ENCODE measurements at places on chromosomes 5 and 9.

DNA sequence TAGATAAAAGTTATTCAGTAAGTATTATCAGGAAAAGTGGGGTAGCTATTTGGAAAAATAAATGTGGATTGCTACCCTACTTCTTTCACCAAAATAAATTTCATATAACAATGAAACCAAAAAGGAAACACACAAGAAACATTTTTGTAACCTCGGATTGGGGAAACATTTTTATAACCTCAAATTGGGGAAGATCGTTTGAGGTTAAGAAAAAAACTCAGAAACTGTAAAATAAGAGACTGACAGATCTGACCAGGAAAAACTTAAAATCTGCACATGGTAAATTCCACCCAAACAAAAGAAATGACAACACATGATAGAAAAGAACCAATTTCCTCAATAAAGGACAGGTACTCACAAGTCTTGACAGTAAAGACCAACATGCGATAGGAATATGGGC, 13.5 kb downstream of the EFCAB9 start:
- no peak for DNase-seq

- no peak for DNase-seq
These were observed 141.8 kb downstream of the PRKACG start for GRCh38 chr9:68872026-68872501.

GRCh38 chr5:138775034-138775433, 21.8 kb downstream of the CTNNA1 start:
- DNase-seq = no peak

- DNase-seq = no peak
These were observed 279.0 kb downstream of the AUH start for GRCh38 chr9:91082731-91083130.

DNA sequence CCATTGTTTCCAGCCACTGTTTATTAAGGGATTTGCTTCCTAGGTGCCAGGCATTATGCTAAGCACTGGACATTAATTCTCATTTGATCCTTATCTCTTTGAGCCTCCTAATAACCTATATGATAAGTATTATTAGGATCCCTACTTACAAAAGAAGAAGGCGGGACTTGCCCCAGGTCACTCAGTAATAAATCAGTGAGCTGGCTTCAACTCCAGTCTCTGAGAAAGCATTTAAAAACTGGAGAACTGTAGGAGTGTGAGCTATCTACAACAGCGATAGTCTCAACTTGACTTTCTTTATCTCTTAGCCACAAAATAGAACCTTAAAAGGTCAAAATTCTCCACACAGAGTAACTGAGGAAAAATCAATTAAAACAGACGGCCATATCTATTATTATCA, 155.0 kb downstream of the GNAQ start:
- DNase-seq = no peak

- no peak for DNase-seq
These were observed 19.0 kb downstream of the GLRX start for GRCh38 chr5:95803271-95804148.

DNA sequence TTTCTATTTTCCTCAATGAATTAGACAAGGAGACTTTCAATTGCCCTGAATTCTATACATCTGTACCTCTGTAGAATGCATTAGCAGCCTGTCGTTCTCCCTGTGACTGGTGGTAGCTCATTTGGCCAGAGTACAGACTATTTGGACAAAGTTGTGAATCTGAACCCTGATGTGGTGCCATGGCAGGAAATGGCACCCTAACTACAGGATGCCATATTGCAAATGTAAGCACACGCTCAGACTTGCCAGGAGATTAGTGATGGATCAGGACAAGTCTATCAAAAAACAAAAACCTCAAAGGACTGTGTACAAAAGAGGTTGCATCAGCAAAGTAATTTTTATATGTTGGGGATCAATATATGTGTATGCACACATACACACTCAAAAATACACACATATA, 58.3 kb downstream of the SVEP1 start:
- DNase-seq = no peak

DNA sequence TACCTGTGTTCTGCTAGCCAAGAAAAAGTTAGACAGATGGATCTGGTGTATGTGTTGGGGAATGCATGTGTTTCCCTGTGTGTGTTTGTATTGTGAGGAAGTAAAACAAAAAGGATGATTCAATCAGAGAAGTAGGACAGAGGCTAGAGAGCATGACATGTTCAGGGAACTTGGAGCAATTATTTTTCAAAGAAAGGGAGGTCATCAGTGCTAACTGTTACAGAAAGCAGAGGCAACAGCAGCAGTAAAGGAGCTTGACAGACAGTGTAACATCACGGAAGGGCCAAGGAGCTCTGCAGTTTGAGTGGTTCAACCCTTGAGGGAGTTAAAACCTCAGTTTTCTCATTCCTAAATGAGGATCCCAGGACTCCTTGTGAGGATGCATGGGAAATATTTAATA, 13.2 kb downstream of the SPINK1 start:
- no peak for DNase-seq

DNA sequence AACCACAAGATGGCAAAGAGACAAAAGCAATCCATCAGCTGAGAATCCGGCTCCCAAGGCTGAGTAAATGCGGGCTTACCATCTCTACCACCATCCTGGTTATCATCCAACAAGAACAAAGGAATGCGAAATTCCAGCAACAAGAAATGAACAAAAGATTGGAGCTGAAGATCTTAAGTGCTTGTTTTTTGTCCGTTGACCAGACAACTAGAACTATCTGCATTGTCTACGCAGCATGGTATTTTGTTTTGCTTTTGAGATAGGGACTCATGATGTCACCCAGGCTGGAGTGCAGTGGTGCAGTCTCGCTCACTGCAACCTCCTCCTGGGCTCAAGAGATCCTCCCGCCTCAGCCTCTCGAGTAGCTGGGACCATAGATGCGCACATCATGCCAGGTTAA, 88.9 kb downstream of the ZNF366 start:
- DNase-seq = no peak

- DNase-seq = no peak
These were observed 6.2 kb downstream of the PCSK1 start for GRCh38 chr5:96426831-96427230.

DNA sequence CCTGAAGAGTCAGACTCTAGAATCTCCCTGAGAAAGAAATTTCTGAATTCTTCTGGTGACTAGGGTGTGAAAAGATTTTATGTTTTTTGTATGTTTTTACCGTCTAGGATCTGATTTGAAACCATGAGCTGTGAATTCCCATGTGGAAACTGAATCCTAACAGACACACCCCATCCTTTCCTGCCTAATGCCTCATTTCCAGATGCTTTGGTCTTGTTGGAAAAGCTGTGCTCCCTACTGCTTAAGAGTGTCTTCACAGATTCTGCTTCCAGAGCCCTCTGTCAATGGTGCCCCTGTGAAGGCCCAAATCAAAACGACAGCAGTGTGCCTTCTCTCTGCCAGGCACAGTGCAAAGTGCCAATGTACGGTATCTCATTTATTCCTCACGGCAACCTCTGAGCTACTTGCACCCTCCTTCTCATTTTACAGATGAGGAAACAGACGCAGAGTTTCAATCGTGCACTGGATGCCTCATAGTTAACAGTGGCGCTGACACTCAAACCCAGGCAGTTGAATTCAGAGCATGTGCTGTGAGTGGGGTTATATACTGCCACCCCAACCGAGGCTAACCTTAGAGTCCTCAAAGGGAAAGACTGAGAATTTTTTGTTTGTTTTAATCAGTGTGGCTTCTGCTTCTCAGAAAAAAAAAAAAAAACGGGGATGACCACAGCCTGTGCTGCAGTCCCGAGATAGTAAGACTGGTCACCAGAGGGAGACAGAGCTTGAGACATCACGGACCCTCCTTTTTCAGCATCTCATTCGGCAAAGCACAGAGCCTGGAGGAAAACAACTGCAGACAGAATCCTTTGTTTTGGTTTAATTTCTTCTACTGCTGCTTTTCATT, 188.4 kb downstream of the SNCAIP start:
- DNase-seq = no peak

DNA sequence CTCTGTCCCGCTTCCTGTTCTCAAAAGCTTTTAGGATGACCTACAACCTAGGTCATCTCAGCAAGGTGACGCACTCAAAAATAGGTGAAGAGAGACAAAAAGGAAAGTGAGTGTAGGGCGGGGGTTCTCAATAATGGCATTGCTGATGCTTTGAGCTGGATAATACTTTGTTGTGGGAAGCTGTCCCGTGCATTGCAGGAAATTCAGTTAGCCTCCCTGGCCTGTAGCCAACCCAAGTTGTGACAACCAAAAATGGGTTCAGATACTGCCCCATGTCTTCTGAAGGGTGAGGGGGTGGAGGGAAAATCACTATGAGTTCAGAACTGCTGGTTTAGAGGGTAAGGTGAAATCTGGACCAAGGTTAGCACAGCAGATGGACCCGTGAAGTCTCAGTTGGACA, 151.4 kb downstream of the MAST4 start:
- no peak for DNase-seq

GRCh38 chr5:78574731-78575161, 73.8 kb downstream of the LHFPL2 start:
- no peak for DNase-seq

DNA sequence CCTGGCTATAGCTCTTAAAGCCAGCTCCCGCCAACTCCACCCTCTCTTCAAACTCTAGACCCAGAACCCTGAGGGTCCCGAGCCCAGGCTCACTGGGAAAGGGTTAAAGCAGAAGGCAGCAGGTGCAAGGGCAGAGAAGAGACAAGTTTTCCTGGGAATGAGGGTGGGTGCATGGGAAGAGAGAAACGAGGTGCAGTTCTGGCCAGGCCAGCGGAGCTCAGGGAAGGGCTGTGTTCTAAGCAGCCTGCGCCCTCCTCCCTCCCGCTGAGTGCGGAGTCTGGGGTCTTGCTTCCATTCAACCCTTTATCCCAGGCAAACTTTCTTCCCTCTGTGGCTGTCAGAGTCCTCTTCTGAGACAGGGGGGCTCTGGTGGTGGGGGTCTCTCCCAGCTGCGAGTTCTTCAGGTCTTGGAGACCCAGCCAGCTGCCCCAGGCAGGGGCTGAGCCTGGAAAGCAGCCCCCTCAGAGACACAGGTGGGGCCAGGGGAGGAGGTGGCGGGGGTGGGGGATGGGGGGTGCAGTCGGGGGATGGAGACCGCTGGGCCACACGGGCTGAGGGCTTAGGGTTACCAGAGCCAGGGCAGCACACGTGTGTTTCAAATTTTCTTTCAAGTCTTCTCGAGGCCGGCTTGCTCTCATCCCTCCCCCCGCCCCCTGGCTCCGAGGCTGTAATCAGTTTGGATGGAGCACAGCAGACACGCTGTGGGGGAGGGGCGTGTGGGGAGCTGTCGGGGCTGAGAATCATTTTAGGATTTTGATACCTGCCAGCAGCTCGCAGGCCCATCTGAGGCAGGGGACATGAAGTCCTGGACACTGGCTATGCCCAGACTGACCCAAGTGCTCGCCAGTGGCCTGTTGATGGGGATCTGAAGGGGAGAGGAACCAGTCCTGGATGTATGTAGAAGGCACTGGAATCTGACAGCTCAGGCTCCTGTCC, 169.6 kb upstream of the SMIM23 start:
- no peak for DNase-seq

DNA sequence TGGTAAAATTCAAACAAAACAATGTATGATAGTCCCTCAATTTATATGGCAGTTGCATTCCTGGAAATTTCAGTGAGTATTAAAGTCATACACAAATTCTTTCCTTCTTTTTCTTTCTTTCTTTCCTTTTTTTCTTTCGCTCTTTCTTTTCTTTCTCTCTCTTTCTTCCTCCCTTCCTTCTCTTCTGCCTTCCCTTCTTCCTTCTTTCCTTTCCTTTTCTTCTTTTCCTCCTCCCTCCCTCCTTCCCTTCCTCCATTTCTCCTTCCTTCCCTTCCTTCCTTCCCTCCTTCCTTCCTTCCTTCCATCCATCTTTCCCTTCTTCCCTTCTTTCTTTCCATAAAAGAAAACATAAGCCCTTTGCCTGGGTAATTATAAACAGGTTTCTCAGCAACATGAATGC, 58.1 kb upstream of the HSPB3 start:
- DNase-seq = no peak

DNA sequence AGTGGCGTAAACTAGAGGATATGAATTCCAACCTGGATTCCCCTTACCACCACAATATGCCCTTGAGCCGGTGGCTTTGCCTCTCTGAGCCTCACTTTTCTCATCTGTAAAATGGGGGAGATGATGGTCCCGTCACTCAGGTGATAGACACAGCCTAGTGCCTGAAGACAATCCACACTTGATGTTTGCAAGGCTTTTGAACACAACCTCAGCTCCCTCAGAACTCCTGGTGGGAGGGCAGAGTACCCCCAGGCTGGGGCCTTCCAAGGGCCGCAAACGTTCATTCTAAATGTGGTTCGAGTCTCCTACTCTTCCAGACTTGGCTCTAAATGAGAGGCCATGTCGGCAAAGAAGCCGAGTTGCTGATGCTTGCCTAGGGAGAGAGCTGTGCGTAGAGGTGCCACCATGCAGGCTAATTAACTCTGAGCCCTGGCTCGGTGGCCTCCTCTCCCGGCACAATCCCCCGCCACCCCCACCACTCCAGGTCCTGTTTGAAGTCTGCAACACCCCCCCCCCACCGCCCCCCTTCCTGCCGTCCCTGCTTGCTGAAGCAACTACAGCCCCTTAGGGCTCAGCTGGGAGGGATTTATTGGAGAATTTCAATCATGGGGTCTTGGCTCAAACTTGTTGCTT, 97.7 kb upstream of the LMX1B start:
- DNase-seq = no peak

DNA sequence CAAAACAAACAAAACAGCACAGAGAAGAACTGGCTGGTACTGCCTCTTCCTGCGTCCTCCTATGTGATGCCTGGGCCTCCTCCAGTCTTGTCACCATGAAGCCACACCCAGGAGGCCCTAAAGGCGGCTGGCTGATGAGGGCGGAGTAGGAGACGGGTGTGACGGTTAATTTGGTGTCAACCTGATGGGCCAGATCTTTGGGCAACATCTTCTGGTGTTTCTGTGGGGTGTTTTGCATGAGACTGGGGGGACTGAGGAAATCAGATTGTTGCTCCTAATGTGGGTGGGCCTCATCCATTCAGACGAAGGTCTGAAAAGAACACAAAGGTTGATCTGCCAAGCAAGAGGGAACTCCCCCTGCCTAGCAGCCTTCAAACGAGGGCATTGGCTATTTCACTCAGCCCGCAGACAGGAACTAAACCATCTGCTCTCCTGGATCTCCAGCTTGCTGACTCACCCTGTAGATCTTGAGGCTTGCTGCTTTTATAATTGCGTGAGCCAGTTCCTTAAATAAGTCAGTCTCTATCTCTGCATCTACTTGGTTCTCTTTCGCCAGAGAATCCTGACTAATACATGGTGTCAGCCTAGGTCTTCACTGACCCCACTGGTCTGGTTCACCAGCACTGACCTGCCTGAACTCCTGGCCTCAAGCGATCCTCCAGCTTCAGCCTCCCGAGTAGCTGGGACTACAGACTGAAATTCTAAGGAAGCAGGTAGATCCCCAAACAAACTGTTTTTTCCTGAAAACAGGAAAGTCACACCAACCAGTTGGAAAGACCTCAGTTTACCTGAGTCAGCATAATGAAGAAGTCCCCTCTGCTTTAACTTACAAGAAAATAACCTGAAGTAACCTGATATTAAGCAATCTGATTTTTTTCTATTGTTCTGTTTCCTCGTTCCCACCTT, 12.8 kb upstream of the ZFP62 start:
- DNase-seq = no peak

DNA sequence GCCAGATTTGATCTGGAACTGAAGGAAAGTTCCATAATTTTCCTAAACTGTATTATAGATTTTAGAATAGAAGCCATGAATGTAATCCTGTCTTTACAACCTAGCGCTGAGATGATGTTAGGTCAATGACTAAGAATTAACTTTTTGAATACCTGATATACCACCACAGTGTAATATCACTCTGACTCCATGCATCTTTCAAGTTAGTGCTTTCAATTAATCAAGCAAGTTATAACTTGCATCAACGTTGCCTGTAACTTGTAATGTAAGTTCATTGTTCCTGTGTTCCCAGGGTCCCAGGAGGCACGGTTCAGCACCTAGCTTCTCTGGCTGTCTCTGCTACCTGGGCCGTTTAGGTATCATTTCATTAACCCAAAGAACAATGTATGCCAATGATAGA, 139.3 kb downstream of the CSNK1G3 start:
- DNase-seq = no peak

All from hypothalamus (tissue), 51 donors.